Right lobe of liver (tissue), 6 donors: ENCODE measurements at places on chromosomes 12 and 14.

DNA sequence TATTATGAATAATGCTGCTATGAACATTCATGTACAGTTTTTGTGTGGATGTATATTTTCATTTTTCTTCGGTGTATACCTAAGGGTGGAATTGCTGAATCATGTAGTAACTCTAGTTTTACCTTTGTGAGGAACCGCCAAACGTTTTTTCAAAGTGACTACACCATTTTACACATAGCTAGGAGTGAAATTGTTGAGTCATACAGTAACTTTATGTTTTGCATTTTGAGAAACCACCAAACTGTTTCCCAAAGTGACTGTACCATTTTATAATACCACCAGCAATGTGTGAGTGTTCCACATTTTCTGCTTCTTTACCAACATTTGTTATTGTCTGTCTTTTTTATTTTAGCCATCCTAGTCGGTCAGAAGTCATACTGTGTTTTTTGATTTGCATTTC, 3.1 kb upstream of the TPH2 start:
- DNase-seq = no peak
- H3K4me1 ChIP-seq = no peaks in the 10 kb centered on the region
- H3K27me3 ChIP-seq = peaks cover 5% of the 10 kb centered on the region
- no peaks in the 10 kb centered on the region for H3K36me3 ChIP-seq
- H3K27ac ChIP-seq = no peak overlapping the region

DNA sequence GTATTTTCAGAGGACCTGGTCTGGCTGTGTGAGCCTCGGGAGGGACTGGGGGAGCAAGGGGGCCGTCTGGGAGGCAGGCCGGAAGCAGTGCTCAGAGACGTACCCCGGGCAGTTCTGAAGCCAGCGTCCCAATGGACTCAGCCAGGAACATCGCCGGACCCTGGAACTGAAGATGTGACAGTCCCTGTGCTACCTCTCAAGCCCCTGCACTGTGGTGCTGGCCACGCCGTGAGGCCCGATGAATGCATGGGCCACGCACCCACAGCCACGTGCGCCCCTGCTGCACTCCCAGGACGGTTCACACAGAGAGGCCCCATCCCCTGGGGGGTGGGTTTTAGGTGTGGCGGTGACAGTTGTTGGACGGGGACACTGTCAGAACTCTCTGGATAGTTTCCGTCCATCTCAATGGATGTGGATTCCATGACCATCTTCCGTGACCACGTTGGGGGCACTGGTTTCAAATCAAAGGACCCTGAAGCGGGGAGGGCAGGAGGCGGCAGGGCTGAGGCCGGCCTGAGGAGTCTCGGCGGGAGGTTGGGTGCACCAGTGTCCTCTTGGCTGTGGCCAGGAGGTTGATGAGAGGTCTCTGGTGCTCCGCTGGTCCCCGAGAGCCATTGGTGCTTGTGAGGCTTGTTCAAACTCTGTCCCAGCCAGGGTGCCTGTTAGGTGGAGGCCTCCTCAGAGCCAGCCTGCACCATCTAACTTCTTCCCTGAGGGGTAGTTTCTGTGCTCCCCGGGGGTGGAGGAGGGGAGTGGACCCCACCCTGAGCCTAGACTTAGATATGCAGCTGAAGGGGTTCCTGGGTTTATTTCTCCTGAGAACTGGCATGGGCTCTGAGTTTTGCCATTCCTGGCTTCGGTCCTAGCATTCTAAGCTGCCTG, 36.3 kb upstream of the TSPAN9 start:
- H3K4me1 ChIP-seq = no peaks in the 10 kb centered on the region
- DNase-seq = no peak

DNA sequence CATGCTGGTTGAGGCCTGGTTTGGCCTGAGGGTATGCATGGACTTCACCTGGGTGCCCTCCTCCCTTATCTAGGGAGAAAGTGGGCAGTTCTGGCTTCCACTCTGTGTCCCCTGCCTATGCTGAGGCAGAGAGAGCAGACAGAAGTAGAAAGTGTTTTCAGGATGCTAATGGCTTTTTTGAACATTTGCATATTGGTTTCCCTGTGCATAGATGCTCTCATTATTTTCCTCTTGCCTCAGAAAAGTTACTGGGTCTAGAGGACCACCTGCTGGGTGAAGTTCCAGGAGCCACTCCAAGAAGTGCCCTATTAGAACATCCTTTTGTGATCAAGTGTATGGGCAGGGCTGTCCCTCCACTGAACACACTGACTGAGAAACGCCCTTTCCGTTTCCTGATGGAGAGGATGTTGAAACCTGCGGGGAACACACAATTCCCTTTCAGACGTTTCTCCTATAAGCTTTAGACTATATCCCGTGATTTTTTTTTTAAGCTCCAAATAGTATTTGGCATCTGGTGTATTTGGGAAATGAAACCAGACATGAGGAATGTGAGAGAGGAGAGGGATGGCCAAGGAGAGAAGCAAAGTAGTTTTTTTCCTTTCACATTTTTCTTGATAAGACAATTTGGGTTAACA, 66.6 kb downstream of the DAAM1 start:
- H3K4me1 ChIP-seq = peaks cover 13% of the 10 kb centered on the region
- H3K27me3 ChIP-seq = no peaks in the 10 kb centered on the region
- DNase-seq = no peak
- H3K36me3 ChIP-seq = no peaks in the 10 kb centered on the region

GRCh38 chr12:2877953-2878732, 1.1 kb downstream of the RHNO1 start:
- peaks cover 6% of the 10 kb centered on the region for H3K4me1 ChIP-seq
- peak overlapping the region; percentile 97 for H3K27ac ChIP-seq
- peak overlapping the region; percentile 72 for H3K4me3 ChIP-seq
- no peaks in the 10 kb centered on the region for H3K27me3 ChIP-seq
- H3K36me3 ChIP-seq = no peaks in the 10 kb centered on the region

DNA sequence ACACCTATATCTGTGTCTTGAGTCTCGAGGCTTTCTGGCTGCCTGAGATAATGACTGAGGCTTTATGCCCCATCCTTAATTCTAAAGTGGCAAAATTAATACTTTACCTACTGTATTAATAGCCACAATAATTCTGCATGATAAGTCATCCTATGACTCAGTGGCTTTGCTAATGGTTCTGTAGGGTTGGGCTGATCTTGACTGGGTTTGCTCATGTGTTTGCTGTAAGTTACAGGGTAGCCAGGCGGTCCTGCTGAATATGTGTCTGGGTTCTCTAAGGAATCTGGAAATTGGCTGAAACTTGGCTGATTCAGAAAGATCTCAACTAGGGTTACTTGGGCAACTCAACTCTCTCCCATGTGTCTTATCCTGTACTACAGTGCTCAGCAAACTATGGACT, 21.7 kb downstream of the MGST1 start:
- H3K27me3 ChIP-seq = no peaks in the 10 kb centered on the region
- H3K4me3 ChIP-seq = no peak overlapping the region
- no peak for DNase-seq
- H3K27ac ChIP-seq = no peak overlapping the region
- H3K4me1 ChIP-seq = no peaks in the 10 kb centered on the region

DNA sequence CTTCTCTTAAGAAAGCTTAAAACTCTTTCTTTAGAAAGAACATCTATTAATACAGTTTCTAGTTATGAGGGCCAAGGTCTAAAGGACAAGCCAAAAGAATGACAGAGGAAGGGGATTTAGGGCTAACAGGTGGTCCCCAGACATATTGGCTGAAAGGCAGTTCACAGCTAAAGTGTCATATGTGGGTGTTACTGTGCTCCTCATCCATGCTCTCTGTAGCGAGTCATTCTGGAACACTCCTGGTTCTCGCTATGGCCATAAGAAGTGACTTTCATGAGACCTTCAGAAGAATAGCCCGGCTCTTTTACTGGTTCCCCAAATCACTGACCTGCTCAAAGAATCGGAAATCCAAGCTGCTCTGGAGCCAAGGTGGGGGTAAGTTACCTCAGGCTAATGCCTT, 55.0 kb downstream of the TBK1 start:
- no peak overlapping the region for H3K27ac ChIP-seq
- no peaks in the 10 kb centered on the region for H3K4me1 ChIP-seq
- no peak overlapping the region for H3K4me3 ChIP-seq
- H3K27me3 ChIP-seq = no peaks in the 10 kb centered on the region

GRCh38 chr12:106655577-106655976, 72.8 kb downstream of the RFX4 start:
- no peak overlapping the region for H3K4me3 ChIP-seq
- no peaks in the 10 kb centered on the region for H3K27me3 ChIP-seq
- no peak overlapping the region for H3K27ac ChIP-seq
- no peak for DNase-seq
- no peaks in the 10 kb centered on the region for H3K4me1 ChIP-seq

DNA sequence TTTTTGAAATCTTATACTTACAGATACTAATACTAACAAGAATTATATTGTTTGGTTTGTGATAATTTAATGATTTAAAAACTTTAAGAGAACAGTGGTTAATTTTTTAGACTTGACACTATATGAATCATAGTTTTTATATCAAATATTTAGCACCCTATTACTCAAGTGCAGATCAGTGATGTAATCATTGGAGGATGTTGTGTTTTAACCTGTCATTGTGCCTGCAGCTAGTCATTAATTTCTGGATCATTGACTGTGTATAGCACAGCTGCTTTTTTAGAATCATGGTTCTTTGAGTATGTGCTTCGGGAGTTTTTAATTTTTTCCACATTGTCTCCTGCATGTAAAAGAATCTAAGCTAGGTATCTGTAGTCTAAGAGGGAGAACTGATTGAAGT, 17.3 kb downstream of the ARID4A start:
- H3K4me3 ChIP-seq = no peak overlapping the region
- no peaks in the 10 kb centered on the region for H3K36me3 ChIP-seq
- no peaks in the 10 kb centered on the region for H3K4me1 ChIP-seq
- H3K27me3 ChIP-seq = no peaks in the 10 kb centered on the region
- H3K27ac ChIP-seq = no peak overlapping the region

- DNase-seq = no peak
- H3K27me3 ChIP-seq = no peaks in the 10 kb centered on the region
- H3K36me3 ChIP-seq = no peaks in the 10 kb centered on the region
- no peak overlapping the region for H3K27ac ChIP-seq
These were observed 8.0 kb downstream of the AGAP2 start for GRCh38 chr12:57730336-57731067.

DNA sequence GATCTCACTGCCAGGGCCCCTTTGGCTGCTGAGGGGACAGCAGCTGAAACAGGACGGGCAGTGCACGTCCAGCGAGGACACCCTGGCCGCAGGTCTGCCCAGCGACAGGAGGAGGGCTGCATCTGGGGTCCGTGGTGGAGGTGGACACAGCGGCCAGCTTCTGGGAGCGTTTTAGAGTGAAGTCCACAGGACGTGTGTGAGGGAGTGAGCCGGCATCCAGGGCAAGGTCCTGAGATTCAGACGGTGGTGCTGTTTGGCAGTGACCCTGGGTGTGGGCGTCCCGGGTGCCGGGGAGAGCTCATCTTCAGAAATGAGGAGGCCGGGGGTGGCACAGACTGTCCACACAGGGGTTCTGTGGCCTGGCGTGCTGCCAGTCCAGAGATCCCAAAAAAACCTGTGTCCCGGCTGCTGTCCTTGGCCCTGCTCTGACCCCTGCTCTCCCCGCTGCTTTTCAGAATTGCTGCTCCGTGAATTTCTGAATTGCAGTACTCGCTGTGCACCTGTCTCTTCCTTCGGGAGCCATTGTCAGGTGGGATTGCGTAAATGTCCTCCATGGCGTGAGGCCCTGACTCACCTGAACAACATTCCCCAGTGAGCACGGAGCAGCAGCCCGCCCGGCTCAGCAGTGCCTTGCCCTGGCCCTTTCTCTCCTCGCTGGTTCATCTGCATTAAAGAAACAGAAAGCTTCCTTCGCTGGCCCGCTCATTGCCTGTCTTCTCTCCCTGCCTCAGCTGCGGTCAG, 183.5 kb upstream of the C14orf180 start:
- no peak overlapping the region for H3K4me3 ChIP-seq
- H3K27me3 ChIP-seq = no peaks in the 10 kb centered on the region
- H3K4me1 ChIP-seq = no peaks in the 10 kb centered on the region
- no peak overlapping the region for H3K27ac ChIP-seq
- DNase-seq = no peak

DNA sequence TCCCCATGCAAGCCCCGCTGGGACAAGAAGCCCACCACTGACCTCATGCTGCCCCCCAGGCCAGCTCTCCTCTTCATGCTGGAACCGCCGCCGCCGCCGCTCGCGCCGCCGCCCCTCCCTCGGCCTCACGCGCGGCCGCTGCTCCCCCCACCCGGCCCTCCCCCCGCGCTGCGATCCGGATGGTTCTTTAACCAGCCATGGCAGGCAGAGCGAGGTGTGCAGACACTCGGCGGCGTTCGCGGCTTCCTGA, at the start of gene DCAF5:
DCAF5 (minus strand) TSS at position 218 of the 250 bp plus-strand sequence; CDS start at position 77, 141 bp downstream.
- no peaks in the 10 kb centered on the region for H3K27me3 ChIP-seq
- peak within 1 kb of the TSS; percentile 90 for H3K27ac ChIP-seq
- H3K36me3 ChIP-seq = no peaks in the 10 kb centered on the region
- H3K4me1 ChIP-seq = no peaks in the 10 kb centered on the region
- peak within 1 kb of the TSS; percentile 87 for H3K4me3 ChIP-seq

DNA sequence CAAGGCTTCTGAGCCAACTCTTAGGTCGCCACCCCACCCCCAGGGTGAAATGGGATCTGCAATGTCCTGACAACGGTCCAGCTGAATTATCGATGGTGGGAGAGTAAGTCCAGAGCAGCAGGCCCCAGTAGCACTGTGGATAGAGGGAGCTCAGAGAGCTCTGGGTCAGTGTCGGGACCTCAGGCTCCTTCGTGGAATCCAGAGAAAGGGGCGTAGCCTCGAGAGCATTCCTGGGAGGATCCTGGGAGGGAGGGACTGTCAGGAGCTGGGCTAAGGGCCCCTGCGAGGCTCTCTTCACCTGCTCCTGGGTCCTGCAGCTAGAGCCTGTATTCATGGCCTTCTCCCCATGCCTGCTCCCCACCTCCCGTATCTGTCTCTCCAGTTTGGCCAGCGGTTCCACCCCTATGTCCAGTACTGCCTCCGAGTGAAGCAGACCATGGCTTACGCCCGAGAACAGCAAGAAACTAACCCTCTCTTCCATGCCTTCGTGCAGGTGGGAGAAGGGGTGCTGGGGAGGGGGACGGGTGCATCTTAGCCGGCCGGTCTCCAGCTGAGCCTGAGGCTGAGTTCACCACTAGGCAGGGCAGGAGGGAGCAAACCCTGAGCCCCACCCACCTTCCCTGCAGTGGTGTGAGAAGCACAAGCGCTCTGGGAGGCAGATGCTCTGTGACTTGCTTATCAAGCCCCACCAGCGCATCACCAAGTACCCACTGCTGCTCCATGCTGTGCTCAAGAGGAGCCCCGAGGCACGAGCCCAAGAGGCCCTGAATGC, 6.6 kb downstream of the PLEKHG6 start:
- DNase-seq = no peak
- H3K27me3 ChIP-seq = no peaks in the 10 kb centered on the region
- H3K4me3 ChIP-seq = no peak overlapping the region
- H3K4me1 ChIP-seq = no peaks in the 10 kb centered on the region
- H3K27ac ChIP-seq = no peak overlapping the region

DNA sequence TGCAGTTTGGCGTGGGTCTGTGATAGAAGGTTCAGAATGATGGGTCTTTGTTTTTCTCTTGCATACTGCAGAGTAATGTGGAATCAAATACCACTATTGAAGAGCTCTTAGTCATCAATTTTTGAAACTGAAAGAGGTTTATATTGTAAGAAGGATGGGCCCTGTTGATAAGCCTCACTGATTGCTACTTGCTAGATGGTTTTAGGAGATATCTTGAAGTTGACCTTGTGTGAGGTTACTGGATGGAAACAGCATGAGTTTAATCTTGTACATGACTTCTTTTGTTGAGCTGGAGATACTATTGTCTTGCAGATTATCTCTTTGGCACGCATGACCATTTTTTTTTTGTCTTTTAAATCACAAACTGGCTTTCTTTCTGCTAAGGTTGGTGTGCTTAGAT, 13.8 kb downstream of the BICD1 start:
- DNase-seq = no peak
- H3K36me3 ChIP-seq = no peaks in the 10 kb centered on the region

GRCh38 chr12:53974084-53975063, at the start of gene HOTAIR:
Gene HOTAIR, minus strand, starts transcription at chr12:53974954.
- H3K4me1 ChIP-seq = no peaks in the 10 kb centered on the region
- no peak within 1 kb of the TSS for H3K4me3 ChIP-seq
- peak; percentile 48 for DNase-seq
- peaks cover 38% of the 10 kb centered on the region for H3K27me3 ChIP-seq
- H3K27ac ChIP-seq = no peak within 1 kb of the TSS
